Epithelial cell of proximal tubule (primary cell): ENCODE measurements at places on chromosomes 7 and 10. TPM values are rescaled to one million over a fixed set of nuclear protein-coding genes. Genes with fewer than 3 reads are reported as not detected.

DNA sequence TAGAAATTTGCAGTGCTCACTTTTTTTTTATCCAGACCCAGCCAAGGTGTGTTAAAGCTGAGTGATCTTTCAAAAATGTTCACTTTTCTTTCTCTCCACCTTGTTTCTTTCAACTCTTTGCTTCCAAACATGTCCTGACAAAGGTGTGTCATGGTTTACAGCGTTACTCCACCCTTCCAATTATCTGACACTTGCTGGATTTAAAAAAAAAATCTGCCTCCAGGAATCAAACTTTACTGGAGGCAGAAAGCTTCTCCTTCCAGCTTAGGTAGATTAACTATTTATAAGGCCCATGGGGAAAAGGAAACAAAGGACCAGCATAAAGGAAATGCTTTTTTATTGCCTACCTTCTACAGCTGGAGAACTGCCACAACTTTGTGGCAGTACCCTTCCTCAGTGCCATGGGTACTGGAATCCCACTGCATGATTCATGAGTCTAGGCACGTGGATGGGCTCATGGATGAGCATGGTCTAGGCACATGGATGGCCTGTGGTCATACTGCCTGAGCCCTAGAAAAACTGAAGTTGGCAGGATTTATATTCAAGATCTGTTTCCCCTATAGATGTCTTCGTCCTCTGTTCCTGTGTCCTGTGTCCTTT, at the start of gene COL17A1:
Gene COL17A1 (minus strand): TSS at position 80 of the 600 bp plus-strand sequence. CDS start 5,207 bp downstream, outside the sequence.
- no peak for DNase-seq

DNA sequence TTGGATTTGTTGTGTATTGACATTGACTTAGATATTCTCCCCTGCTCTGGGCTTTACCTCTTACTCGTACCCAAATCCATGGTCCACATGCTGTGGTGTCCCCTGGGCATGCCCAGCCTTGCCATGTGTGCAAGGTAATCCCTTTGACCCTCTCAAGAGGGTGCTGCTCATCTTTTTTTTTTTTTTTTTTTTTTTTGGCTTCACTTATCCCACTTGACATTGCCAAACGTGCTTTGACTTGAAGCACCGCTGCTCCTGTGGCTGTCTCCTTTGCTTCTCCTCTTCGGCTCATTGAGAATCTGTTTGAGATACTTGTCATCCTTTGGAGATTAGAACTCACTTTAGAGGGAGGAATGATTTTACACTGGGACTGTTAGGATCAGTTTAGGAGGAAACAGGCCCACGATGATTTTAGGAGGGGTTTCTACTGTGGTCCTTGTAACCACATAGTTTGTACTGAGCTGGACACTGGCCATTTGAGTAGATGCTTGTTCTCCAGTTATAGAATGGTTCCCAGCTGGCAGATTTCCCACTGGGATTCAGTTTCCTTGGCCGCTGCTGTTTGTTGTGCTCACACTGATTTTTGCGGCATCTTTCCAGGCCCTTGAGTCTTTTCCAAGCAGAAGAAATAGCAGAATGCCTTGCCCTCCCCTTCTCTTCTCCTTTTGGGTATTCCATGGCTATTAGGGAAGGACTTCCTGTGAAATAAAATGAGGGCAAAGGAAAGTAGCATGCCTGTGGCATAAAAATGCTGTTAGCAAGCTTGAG, 184.8 kb downstream of the AUTS2 start:
- DNase-seq, result no peak

DNA sequence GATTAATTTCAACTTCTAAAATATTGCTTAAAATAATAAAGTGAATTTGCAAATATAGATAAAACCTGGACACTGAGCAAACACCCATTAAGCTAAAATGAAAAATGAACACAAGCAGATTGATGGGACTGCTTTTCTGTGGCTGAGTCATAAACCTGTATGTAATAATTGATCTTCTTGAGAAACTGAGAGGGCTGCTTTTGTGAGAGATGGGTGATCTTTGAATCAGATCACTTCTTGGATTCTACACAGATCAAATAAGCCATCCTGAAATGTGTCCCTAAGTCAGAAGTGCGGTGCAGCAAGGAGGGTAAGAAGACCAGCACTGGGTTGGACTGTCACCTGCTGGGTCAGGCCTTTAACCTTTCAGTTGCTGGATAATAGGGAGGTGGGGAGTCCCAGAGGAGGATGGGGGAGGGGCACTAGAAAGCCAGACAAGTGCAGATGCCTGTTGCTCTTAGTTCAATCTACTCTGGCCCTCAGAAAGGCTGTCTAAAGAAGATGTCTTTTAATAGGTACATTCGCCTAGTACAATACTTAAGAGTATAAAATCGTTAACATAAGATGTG, 178.2 kb upstream of the NAMPT start:
- DNase-seq, result no peak

DNA sequence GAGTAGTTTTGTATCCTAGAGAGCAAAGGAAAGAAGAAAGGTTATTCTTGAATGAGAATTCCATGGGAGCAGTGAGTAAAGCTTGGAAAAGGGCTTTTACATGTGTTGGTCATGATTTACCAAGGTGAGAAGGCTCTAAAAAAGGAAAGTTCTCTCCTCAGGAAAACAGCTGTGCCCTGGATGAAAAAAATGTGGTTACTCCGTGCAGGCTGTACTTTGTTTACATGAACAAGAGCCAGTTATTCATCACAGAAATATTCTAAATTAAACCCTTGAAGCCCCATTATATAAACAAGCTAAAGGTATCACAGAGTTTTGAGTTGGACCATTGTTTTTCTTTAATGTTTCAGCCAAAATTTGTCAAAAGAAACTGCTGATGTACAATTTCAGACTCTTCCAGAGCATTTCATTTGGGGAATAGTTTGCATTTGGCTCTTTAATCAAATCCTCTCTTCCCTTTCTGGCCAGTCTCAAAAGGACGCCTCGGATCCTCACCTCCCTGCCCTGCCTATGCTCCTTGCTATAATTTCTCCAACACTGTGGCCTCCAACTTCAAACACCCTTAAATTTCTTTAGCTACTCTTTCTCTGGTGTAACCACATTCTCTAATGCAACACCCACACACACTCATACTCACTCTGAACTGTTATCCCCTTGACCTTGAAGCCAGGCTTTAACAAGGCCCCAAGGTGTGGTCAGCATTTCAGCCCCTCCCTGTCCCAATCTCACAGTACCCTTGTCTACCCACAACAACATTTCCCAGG, 47.4 kb downstream of the AFAP1L2 start:
- no peak for DNase-seq

GRCh38 chr7:137795211-137795610, 51.6 kb downstream of the DGKI start:
- DNase-seq, result no peak

DNA sequence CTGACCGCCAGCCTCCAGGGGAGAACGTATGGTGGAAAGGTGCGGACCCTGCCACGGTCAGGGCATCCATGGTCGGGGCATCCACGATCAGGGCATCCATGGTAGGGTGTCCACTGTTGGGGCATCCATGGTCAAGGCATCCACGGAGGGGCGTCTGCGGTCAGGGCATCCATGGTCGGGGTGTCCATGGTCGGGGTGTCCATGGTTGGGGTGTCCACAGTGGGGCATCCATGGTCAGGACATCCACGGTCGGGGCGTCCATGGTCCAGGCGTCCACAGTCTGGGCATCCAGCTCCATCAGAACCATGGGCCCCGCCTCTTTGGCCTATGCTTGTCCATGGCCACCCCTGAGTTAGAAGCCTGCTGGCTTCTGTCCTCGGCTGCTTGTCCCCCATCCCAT, 148.1 kb downstream of the ADARB2 start:
- DNase-seq, result no peak

DNA sequence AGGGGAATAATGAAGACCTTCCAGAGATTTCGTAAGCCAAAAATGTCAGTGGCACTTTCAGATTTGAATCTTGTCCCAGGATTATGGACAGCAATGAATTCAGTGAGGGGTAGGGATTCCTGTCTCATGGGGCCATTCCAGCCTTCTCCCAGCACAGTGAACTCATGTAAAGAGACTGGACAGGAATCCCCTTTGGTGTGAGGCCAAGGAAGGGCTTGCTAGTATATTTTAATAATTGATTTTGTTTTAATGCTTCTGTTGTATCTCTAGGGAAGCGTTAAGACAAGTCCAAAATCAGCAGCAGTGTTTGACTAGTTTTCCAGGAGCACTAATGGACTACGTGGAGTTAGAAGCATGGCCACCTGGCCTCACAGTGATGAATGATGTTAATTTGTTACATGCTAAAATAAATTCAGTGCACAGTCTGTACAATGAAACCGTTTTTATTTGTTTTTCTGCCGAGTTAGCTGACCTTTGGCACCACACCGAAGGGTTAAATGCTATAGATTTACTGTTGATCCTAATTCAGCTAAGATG, 214.0 kb upstream of the DKK1 start:
- no peak for DNase-seq

GRCh38 chr10:91684841-91685240, 52.0 kb upstream of the PPP1R3C start:
- DNase-seq, result no peak

DNA sequence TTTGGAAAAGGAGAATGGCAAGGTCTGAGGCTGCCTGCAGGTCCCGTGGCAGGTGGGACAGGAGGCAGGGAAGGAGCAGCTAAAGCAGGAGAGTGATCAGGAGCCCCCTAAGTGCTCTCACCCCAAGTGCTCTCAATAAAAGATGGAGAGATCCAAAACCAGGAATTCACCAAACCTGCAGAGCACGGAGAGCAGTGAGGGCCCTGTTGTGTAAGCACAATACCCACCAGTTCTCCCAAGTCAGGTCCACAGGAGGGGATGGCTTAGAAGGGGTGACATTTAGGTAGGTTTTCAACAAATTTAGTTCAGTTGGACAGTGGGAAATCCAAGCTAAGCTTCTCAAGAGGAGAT, 40.8 kb downstream of the GNA12 start:
- DNase-seq, result no peak

GRCh38 chr10:21720090-21720489, 186.1 kb downstream of the MLLT10 start:
- DNase-seq, result peak; percentile 72

GRCh38 chr7:80950550-80950967, 31.7 kb upstream of the SEMA3C start:
- DNase-seq, result no peak

GRCh38 chr10:124153023-124153826, 59.8 kb upstream of the CHST15 start:
- peak; percentile 74 for DNase-seq

DNA sequence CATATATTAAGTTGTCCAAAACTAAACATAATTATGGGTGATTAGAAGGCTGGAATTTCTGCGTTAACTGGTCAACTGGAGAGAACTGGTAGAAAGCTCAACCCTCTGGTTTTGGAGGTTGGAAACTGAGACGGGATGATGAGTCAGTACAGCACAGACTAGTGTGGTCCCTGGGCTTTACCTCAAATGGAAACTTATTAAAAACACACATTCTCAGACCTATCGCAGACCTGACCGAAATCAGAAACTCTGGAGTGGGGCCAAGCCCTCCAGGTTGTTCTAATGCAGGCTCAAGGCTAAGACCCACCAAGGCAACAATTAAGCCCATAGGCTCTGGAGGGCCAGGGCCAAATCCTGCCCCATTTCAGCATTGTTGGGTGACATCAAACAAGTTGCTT, 136.9 kb downstream of the KCNMA1 start:
- DNase-seq, result no peak

- DNase-seq, result no peak
Measured at GRCh38 chr7:23345601-23346000, 46.5 kb downstream of the MALSU1 start.

DNA sequence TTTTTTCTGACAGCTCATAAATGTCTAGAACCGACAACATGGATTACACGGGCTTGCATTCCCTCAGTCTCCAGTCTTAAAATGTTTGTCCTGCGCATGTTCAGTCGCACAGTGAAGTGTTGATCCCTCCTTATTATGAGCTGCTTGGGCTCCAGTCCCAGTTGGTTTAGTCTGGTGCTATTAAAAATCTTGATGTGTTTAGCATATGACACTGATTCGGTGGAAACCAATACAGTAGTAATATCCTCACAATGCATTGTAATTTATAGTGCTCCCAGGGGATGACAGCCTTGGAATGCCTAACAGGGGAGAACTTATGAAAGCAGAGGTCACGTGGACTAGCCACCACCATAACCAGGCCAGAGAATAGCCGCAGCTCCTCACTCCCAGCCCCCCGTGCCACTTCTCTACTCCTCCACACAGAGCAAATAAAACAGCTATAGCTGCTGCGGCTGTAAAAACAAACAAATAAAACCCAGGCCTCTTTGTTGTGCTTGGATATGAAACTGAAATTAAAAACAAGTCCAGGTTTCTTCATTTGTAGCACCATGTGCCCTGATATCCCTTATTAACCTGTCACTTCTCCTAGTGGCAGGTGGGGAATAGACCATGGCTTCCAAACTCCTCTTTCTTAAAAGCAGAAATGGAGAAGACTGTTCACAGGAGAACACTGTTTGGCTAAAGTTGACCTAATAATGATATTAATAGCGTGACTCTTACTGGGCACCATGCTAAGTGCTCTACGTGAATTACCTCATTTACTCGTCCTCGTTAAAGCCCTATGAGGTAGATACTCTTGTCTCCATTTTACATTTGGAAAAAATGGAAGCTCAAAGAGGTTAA, 7.7 kb downstream of the DPCD start:
- DNase-seq, result no peak

- DNase-seq, result no peak
Measured at GRCh38 chr10:103713676-103714075, 141.7 kb downstream of the SH3PXD2A start.

GRCh38 chr10:97072851-97073665, 112.7 kb downstream of the SLIT1 start:
- no peak for DNase-seq

DNA sequence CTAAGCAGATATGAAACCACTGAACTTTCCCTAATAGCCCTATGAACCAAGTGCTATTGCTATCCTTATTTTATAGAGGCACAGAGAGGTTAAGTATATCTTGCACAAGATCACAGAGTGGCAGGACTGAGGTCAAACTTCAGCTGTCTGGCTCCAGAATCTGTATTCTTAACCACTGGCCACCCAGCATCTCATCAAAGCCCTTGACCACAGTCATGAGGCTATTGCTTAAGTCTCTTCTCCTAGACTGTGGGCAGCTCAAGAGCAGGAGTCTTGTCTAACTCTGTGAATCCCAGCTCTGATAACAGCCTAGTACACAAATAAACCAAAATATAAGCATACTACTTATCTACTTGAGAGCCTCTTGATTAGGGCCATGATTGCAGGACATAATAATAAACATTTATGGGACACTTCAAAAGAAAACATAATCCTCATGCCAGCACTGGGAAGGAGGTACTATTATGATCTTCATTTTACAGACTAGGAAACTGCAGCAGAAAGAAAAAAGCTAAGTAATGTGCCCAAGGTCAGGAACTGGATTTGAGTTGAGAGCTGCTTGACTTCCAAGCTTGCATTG, 22.4 kb upstream of the SMC3 start:
- DNase-seq, result no peak

- no peak for DNase-seq
Measured at GRCh38 chr7:135980665-135981180, 3.6 kb upstream of the MTPN start.

- DNase-seq, result no peak
Measured at GRCh38 chr7:127976738-127977120, 54.5 kb downstream of the LRRC4 start.

The SSC4D gene
- 1.2 and 2.1 TPM in 2 replicates for total RNA-seq

The PILRA gene
- total RNA-seq, result not detected in 2 replicates

The OR2A1 gene
- total RNA-seq, result 0.17 TPM in 1 of 2 replicates, not detected in the other

The ZC3HAV1L gene
- total RNA-seq, result 15.8 and 39.3 TPM in 2 replicates

The AKR1C1 gene
- total RNA-seq, result 1.0 and 1.6 TPM in 2 replicates

The PKD1L1 gene
- total RNA-seq, result under 0.01 TPM in 1 of 2 replicates, not detected in the other

The LOXL4 gene
- 5.4 and 6.1 TPM in 2 replicates for total RNA-seq

The PLAU gene
- total RNA-seq, result 406 and 970 TPM in 2 replicates

The UCMA gene
- not detected in 2 replicates for total RNA-seq
